IMR-90 (cell line): ENCODE measurements at places on chromosomes 4 and X. TPM values are rescaled to one million over a fixed set of nuclear protein-coding genes. Genes with fewer than 3 reads are reported as not detected.

GRCh38 chr4:159248384-159249178 is 145.7 kb downstream of the RAPGEF2 start:
- DNase-seq = peak; percentile 77

DNA sequence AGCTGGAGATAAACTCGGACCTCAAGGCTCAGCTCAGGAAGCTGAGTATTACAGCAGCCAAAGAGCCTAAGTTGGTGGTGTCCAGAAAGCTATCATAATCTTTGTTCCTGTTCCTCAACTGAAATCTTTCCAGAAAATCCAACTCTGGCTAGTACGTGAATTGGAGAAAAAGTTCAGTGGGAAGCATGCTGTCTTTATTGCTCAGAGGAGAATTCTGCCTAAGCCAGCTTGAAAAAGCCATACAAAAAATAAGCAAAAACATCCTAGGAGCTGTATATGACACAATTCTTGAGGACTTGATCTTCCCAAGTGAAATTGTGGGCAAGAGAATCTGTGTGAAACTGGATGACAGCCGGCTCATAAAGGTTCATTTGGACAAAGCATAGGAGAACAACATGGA is 74.6 kb downstream of the SHISA3 start:
- DNase-seq = no peak

Gene ZNF732
- under 0.01 TPM in 2 replicates for total RNA-seq

GRCh38 chr4:26985873-26986272 is 125.2 kb downstream of the STIM2 start:
- no peak for DNase-seq

Gene MTNR1A
- not detected in 2 replicates for total RNA-seq

Gene GNRHR
- not detected in 2 replicates for total RNA-seq

- peak; percentile 24 for DNase-seq
Measured at GRCh38 chrX:154325541-154325940, 29.9 kb downstream of the TKTL1 start.
